Placental pericyte (primary cell): ENCODE measurements at places on chromosomes 2 and 18. TPM values are rescaled to one million over a fixed set of nuclear protein-coding genes. Genes with fewer than 3 reads are reported as not detected.

The ELOA2 gene
- not detected in 2 replicates for total RNA-seq

The ABCG5 gene
- not detected in 2 replicates for total RNA-seq

The REG1A gene
- not detected in 2 replicates for total RNA-seq

The CAPN14 gene
- total RNA-seq: 0.14 TPM in 1 of 2 replicates, not detected in the other

The MAP2 gene
- 0.44 and 0.72 TPM in 2 replicates for total RNA-seq

The CPS1 gene
- 4.2 and 23.6 TPM in 2 replicates for total RNA-seq

The MRO gene
- not detected in 2 replicates for total RNA-seq

The DSC2 gene
- under 0.01 TPM in 1 of 2 replicates, not detected in the other for total RNA-seq

The TRIM43 gene
- not detected in 2 replicates for total RNA-seq

The CPO gene
- not detected in 2 replicates for total RNA-seq
